ENCODE measurements at places on chromosomes 6 and 20. TPM values are rescaled to one million over a fixed set of nuclear protein-coding genes. Genes with fewer than 3 reads are reported as not detected.
A peak's percentile ranks its signal among the peaks of the same experiment; 100 is the strongest.

The PRPH2 gene
- total RNA-seq = not detected

DNA sequence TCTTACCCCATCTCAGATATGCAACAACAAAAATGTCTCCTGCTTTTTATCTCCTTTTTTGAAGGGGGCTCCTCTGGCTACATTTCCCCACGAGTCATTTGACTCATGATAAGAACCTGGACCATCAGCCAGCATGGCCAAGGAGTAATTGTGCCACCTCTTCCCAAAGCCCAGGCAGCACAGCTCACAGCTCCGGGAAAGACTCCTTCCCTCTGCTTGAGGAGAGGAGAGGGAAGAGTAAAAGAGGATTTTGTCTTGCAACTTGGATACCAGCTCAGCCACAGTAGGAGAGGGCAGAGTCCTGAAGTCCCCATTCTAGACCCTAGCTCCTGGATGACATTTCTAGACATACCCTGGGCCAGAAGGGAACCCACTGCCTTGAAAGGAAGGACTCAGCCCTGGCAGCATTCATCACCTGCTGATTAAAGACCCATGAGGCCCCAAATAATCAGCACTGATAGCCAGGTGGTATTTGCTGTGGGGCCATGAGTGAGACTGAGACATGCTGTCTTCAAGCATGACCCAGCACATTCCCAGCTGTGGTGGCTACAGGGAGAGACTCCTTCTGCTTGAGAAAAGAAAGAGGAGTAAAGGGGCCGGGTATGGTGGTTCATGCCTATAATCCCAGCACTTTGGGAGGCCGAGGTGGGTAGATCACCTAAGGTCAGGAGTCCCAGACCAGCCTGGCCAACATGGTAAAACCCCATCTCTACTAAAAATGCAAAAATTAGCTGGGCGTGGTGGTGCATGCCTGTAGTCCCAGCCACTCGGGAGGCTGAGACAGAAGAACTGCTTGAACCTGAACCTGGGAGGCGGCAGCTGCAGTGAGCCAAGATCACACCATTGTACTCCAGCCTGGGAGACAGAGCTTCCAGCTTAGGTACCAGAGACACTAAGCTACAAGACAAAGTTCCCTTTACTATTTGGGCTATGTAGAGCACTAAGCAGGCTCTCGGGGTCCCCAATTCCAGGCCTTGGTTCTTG, 28.1 kb downstream of the NCOA6 start:
- DNase-seq = no peak

The GPRC6A gene
- total RNA-seq = not detected

The THBD gene
- 0.39 TPM for total RNA-seq

The C6orf58 gene
- total RNA-seq = 0.20 TPM

- DNase-seq = no peak
These were observed 16.9 kb downstream of the TBPL1 start for GRCh38 chr6:133969921-133970295.

DNA sequence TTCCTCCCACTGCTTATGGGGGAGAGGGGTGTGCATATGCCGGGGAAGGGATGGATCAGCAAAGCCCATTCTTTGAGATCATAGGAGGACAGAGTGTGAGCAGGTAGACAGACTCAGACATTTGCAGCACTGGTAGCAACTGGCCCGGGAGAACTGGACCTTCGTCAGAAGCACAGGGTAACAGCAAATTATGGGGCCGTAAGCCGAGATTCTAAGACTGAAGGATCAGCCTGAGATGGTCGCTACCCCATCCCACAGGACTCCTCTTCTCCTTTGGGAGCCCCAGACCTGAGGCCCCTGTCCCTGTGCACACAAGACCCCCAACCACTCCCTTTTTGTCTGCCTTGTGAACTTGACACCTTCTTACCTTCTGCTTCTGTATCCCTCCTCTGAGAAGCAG, 106.5 kb downstream of the TOX2 start:
- DNase-seq = no peak

The HLA-DPA1 gene
- 0.89 TPM for total RNA-seq

- DNase-seq = peak; percentile 65
These were observed 19.1 kb downstream of the TGM3 start for GRCh38 chr20:2314759-2315439.

The TP53RK gene
- 9.2 TPM for total RNA-seq

GRCh38 chr20:33992145-33992922, 1.4 kb upstream of the RALY start:
- DNase-seq = no peak

GRCh38 chr6:158347335-158347734, 35.1 kb downstream of the TULP4 start:
- DNase-seq = no peak

DNA sequence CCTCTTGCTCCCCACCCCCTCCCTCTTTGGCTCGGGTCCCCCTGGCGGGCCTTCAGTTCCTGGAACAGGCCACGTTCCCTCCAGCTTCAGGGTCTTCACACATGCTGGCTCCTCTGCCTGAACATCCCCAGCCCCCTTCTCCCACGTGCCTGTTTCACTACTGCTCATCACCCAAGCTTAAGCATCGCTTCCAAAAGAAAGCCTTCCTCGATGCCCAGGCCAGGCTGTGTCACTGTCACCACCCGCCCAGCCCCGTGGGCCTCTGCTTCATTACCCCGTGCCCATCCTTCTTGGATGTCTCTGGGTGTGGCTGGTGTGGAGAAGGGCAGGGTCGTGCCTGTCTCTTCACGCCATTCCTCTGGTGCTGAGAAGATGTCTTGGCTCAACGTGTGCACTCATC, 2.8 kb downstream of the DLGAP4 start:
- no peak for DNase-seq

The PIM1 gene
- total RNA-seq = 26.2 TPM

GRCh38 chr20:14865169-14865568, 527.8 kb upstream of the FLRT3 start:
- no peak for DNase-seq

GRCh38 chr6:42817907-42818306, 36.1 kb downstream of the BICRAL start:
- DNase-seq = no peak

GRCh38 chr6:87636315-87636714, 46.4 kb downstream of the ORC3 start:
- DNase-seq = no peak

- no peak for DNase-seq
These were observed 70.9 kb downstream of the REV3L start for GRCh38 chr6:111411978-111412566.

DNA sequence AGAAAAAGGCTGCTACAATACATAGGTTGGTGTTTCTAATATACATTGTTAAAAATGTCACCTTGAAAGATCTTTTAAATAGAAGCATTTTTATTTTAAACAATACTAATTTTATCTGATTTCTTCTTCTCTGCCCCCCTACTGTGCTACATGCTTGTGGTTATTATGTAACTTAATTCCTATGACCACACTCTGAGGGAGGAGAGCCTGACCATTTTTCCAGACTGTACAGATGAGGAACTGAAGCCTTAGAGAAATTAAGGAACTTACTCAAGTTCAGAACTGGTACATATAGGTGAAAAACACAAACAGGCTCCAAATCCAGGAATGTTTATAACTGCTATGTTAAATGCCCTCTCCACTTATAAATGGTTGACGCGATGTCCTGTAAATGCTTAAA, 43.4 kb upstream of the ARHGAP18 start:
- DNase-seq = no peak

DNA sequence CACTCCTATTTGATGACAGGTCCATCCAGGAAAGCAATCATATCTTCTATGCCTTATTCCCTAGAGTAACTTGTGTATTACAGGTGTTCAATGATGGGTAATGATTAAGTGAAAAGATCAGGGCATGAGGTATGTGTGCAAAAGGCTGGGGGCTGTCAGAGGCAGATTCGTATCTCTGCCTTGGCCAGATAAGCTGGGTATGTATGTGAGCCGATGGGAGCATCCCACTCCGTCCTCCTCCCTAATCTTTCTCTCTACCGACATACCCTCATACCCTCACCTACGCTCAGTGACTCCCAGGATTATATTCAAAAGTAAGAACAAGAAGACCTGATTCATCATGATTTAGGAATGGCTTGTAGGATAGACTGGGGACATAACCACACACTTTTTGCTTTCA, 238.7 kb downstream of the PLCB1 start:
- DNase-seq = no peak

- no peak for DNase-seq
These were observed 8.0 kb downstream of the FOXC1 start for GRCh38 chr6:1617466-1618310.

- no peak for DNase-seq
These were observed 57.2 kb downstream of the GFRA4 start for GRCh38 chr20:3606021-3606420.

GRCh38 chr6:26235302-26235670, 129.7 kb upstream of the BTN3A2 start:
- DNase-seq = no peak

GRCh38 chr6:71510856-71511255, 222.2 kb downstream of the OGFRL1 start:
- DNase-seq = no peak

- DNase-seq = no peak
These were observed 98.0 kb downstream of the TOX2 start for GRCh38 chr20:44012466-44013226.

DNA sequence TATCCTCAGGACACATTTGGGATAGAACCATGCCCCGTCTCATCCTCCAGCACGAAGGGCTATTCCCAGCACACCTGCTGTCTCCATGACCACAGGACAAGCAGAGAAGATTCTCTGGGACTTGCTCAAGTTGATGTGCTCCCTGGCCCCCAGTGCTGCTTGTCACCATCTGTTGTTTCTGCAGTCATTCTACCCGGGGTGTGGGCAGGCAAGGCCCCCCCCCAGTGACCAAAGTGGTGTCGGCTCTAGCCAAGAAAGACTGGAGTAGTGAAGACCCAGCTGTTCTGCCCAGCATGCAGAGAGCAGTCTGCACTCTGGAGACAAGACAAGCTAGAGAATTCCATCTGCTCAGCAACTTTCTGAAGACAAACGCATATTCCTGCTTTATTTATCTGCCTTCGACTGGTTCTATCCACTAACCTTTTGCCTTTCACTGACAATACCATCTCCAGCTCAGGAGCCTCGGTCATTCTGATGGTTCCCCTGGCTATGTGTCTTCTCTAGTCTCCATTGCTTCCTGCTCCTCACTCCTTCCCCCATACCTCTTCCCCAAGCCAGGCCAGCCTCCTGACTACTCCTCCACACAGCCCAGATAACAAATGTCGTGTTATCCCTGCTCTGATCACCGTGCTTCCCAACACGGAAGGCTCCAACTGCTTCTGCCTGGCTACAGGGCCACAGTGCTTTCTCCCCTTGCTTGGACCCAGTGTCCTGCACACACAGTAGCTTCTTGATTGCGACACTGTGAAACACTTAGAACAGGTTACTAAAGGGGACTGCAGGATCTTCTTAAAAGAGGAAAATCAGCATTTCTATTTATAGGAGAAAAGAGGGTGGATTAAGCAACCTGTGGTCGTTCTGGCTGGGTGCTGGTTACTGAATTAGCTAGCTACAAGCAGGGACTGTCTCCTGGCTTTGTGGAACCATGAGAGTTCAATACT, 86.7 kb upstream of the EMILIN3 start:
- no peak for DNase-seq

- DNase-seq = no peak
These were observed 32.0 kb downstream of the SIRPA start for GRCh38 chr20:1927217-1927616.

- DNase-seq = no peak
These were observed 93.1 kb downstream of the PRND start for GRCh38 chr20:4814696-4815252.

GRCh38 chr6:22236626-22237414, 60.0 kb downstream of the PRL start:
- no peak for DNase-seq

The GID8 gene
- 35.6 TPM for total RNA-seq

The ATP9A gene
- 16.8 TPM for total RNA-seq

- no peak for DNase-seq
These were observed 75.0 kb downstream of the SHLD1 start for GRCh38 chr20:5825130-5825719.

DNA sequence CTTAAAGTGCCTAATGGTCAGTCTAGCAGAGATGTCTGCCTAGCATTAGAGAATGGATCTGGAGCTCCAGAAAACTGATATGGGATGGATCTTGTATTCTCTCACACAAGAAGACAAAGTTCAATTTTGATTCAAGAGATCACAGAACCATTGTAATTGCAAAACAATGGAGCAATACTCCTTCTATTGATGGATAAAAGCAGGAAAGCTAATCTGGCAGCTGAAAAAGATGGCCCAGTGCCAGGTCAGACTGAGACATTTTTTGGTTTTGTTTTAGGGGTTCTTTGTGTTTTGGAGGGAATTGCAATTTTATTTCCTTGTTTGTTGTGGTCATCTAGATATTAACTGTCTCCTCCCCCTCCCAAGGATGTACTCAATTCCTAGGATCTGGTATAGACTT, 14.6 kb upstream of the ZNF133 start:
- no peak for DNase-seq

DNA sequence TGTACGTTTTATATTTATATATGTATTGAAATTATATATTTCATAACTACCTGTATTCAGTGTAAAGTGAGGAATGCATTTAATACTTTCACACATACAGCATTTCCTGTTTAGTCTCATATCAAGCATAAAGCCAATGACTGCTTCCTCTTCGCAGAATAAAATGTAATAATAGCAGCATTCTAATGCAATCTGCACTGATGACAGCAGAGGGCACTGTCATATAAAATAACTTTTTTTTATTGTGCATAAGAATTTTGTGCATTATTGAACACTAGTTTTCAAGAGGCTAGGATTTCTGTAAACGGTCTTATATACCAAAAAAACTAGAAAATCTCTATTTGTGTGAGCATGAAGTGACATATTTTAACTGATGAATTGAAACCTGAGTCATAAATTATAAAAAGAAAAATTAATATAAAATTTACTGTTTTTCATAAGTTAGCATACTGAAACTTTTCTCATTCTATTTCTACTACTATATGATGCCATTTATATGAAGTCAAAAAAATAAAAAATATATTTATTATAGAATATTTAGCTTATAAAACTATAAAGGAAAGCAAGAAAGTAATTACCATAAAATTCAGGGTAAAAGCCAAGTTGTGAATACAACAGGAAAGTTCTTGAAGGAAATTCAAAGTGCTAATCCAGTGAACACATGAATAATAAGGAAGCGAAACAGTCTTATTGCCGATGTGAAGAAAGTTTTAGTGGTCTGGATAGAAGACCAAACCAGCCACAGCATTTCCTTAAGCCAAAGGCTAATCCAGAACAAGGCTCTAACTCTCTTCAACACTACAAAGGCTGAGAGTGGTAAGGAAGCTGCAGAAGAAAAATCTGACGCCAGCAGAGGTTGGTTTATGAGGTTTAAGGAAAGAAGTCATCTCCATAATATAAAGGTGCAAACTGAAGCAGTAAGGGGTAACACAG, 36.3 kb downstream of the RNF146 start:
- DNase-seq = peak; percentile 16

DNA sequence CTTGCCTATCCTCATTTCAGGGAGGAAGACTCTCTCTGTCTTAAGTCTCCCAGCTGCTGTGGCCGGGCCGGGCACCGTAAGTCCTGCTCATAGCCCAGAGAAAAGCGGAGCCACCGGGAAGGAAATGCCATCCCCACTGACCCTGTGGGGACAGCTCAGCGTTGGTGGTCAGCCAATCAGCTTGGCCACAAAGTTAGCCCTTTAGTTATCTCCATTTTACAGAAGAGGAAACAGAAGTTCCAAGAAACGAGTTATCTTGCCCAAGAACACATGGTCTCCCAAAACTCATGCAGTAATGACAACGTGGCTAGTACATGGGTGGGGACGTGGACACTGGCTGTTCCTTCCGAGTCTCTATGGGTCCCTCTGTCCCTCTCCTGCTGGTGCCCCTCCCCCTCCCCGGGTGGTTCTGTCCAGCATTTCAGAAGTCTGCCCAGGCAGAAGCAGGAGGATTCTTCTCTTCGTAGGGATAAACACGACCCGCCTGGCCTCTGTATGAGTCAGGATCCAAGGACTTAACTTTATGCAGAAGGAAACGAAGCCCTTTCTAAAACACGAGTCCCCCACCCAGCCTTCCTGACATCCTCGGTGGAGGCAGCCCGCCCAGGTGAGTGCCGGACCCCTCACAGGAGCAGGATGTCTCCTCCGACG, 273.8 kb downstream of the CDH4 start:
- DNase-seq = no peak
